ENCODE measurements at places on chromosomes 5 and 9.

GRCh38 chr5:57383093-57383861 lies 99.3 kb downstream of the ACTBL2 start:
- DNase-seq: peak; percentile 75

DNA sequence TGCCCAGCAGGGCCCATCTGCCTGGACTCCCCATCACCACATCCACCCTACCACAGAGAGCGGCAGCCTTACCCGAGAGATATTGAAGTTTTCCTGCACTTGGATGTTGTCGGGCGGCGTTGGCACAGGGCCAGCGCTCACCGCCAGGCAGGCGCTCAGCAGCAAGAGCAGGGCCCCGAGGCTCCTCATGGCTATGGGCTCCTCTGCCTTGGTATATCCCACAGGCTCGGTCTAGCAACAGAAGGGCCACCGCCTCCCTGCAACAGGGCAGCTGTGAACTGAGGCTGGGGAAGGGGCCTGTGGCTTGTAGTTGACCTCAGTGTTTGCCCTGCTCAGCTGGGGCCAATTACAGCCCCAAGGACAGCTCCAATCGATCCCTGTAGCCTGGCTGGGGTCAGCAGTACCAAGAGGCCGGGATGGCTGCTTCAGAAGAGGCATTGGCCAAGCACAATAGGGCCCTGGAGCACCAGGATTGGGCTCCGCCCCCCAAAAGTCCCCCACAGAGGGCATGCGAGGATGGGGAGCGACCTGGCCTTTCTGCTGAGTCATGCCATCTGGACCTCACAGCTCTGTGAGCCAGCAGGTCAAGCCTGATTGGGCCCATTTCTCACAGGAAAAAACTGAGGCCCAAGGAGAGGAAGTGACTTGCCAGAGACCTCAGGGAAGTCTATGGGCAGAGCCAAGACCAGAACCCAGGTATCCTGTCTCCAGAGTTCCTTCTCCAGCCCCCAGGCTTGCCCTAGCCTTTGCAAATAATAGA lies at the start of gene AMBP:
Gene AMBP (minus strand): TSS at position 280 of the 760 bp plus-strand sequence. CDS start 91 bp downstream, at position 189.
- peak; percentile 38 for DNase-seq

DNA sequence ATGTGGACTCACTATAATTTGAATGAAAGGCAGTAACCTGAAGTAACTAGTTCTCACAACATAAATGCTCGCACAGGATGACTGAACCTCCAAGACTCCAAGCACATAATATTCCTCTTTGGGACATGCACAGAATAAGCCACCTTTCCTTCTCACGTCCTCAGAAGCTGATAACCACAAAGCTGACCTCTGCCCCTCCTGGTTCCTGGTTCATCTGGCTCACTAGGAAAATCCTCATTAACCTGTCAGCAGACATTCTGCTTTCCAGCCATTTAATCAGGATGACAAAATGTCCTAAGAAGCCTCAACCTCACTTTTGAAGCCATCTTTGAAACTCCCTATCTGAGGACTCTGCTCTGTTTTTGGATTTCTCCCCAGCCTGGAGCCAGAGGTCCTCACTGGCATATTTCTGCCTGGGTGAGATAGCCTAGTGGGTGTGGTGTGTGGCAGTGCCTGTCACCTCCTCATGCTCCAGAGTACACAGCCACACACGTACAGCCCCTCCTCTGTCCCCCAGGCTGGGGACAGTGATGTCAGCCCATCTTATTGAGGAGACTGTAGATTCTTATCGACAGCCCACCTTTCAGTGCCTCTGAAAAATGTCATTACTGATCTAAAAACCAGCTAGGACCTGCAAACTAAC lies 10.3 kb downstream of the ANKH start:
- DNase-seq: no peak

- DNase-seq: no peak
Observed at GRCh38 chr5:62574599-62574998, 4.0 kb upstream of the LRRC70 start.

- DNase-seq: no peak
Observed at GRCh38 chr5:111582993-111583601, 70.8 kb upstream of the STARD4 start.

DNA sequence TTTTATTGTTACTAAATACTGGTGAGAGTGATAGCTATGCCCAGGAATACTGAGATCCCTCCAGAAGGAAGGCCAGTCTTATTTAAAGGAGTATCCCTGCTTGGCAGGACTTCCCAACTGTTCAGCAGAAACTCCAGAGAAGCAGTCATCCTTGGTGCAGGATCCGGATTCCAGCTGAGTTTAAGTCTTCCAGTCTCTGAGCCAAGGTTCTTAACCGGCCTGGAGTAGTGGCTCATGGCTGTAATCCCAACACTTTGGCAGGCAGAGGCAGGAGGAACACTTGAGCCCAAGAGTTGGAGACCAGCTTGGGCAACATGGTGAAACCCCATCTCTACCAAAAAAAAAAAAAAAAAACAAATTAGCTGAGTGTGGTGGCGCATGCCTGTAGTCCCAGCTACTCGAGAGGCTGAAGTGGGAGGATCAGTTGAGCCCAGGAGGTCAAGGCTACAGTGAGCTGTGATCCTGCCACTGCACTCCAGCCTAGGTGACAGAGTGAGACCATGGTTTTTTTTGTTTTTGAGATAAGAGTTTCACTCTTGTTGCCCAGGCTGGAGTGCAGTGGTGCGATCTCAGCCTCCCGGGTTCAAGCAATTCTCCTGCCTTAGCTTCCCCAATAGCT lies 7.6 kb downstream of the NAIF1 start:
- DNase-seq: no peak

DNA sequence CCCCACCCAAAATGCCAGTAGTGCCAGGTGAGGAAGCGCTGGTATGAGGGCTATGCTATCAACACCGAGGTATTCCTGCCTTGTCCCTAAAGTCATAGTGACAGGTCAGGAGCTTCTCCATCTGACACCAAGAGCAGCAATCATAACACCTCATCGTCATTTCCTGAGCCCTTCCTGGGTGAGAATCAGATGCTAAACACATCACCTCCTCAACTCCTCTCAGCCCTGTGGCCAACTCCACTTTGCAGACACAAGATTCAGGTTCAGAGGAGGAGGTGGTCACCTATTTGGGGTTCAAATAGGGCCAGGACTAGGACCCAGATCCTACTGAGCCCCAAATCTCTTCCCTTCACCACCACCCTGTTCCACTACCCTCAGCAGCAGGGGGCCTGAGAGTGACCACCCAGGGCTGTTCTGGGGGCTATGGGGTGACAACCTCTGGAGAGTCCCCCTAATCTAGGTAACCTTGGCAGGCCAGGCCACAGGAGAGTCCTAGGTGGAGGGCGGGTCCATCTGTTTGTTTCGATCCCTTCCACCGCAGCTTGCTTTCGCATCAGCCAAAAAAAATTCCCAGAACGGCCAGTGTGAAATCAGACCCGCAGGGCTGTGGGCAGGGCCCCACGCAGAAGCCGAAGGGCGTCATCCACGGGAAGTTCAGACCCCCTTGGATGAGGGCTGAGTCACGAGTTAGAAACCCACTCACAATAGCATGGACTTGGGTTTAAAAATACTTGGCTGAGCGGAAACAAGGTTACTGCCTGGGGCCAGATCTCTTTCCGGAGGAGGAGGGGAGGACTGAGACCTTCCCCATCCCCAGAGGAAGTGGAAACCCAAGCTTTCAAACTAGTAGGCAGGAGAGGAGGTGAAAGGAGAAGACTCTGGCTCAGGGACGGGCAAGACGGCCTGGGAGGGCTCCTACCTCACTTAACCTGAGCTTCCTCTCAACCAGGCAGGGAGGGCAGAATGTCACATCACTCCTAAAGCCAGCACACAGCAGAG lies 8.7 kb downstream of the STK10 start:
- DNase-seq: peak; percentile 83

DNA sequence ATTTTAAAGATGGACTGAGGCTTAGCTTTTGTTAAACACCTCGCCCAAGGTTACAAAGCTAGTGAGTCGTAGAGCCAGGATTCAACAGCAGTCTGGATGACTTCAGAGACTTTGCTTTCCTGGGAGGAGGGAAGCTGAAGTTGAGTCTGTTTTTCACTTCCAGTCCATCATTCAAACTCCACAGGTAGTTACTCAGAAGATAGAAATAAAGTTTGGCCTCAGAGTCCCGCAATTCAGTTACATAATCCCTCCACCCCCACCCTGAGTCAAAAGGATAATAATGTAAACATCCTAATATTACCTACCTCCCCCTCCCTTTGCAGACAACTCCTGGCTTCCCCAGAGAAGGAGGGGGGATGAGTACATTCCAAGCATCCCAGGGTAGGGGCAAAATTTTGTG lies 8.1 kb downstream of the HBEGF start:
- DNase-seq: no peak

DNA sequence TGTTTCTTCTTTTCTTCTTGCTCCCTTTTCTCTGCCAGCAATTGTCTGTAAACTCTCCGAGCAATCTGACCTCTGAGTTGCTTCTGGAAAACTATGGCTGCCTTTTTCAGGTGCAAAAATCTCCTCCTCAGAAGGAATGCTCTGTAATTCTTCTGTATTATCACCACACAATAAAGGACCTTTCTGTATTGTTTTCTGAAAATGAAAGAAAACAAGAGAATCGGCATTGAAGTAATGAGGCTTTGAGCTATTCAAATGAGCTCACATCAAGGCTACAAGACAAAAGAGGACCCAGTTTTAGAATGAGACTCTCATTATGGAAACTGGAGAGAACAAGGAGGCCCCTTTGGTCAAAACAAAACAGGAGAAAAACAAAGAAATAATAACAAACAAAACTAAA lies 86.2 kb upstream of the RETREG1 start:
- no peak for DNase-seq

DNA sequence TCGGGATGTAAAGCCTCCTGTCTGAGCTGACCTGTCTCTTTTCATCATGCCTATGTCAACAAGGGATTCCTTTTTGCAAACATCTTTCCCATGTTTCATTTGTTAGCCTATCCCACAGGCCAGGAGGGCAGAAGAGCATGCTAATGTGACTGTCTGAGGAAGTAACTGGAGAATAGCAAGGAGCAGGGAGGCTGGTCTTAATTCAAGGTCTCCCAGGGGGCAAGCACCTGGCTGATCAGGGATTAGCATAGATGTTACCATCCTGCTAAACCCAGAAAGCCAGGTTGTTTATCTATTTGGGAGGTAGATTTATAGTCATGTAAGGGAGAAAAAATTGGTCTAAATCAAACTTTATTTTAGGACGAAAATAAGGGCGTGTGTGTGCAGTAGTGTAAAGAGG lies 36.7 kb upstream of the MAP1B start:
- no peak for DNase-seq

- DNase-seq: no peak
Observed at GRCh38 chr9:70477907-70478480, 63.5 kb upstream of the KLF9 start.

GRCh38 chr9:88691811-88692210 lies 156.8 kb downstream of the NXNL2 start:
- no peak for DNase-seq

- DNase-seq: no peak
Observed at GRCh38 chr5:155978850-155979249, 348.1 kb upstream of the SGCD start.

GRCh38 chr5:39020458-39020857 lies 53.7 kb downstream of the RICTOR start:
- DNase-seq: no peak

- DNase-seq: no peak
Observed at GRCh38 chr9:106916466-106917235, 53.7 kb downstream of the ZNF462 start.

Measured in activated effector memory CD4-positive, alpha-beta T cell treated with anti-CD3 and anti-CD28 coated beads, Interleukin-2, amount 50 U/mL, for 16 hours (primary cell).